Kidney glomerular epithelial cell (primary cell): ENCODE measurements at places on chromosomes 12 and 14.

- DNase-seq, result no peak
These were observed at the start of gene ENDOU for GRCh38 chr12:47725091-47725772. ENDOU (minus strand) TSS chr12:47725490; CDS start chr12:47725413, 77 bp downstream.

DNA sequence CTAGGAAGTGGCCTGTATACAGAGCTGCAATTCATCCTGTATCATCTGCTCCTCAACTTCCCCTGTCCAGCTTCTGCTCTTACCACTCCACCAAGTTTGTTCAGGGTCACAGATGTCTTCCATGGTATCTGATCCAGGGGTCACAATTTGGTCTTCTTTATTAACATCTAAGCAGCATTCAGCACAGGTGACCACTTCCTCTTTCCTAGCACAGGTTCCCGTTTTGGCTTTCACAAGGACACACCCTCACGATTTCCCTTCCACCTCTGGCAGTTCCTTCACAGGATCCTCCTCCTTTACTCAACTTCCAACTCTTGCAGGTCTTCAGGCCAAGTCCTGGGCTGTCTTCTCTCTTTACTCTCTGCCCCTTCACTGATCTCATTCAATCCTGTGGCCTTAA, 93.6 kb downstream of the TTC7B start:
- no peak for DNase-seq

DNA sequence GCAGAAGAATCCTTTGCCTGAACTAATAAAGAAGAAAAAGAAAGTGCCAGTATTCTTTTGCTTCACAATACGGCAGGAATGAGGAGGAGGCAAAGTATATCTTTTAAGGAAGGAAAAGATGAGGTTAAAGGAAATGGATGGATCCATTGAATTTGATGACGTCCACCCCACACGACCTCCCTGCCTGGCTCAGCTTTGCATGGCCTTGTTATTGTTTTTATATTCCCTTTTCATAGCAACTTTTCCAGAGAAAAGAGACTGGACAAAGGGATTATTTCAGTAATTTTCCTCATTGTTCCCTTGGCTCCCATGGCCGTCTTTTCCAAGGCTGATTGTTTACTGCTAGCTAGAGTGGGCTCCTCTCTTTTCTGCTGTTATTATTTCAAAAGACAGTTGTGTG, 123.2 kb upstream of the SEL1L start:
- DNase-seq, result no peak

- no peak for DNase-seq
These were observed 12.2 kb upstream of the OR5AU1 start for GRCh38 chr14:21168055-21168454.

DNA sequence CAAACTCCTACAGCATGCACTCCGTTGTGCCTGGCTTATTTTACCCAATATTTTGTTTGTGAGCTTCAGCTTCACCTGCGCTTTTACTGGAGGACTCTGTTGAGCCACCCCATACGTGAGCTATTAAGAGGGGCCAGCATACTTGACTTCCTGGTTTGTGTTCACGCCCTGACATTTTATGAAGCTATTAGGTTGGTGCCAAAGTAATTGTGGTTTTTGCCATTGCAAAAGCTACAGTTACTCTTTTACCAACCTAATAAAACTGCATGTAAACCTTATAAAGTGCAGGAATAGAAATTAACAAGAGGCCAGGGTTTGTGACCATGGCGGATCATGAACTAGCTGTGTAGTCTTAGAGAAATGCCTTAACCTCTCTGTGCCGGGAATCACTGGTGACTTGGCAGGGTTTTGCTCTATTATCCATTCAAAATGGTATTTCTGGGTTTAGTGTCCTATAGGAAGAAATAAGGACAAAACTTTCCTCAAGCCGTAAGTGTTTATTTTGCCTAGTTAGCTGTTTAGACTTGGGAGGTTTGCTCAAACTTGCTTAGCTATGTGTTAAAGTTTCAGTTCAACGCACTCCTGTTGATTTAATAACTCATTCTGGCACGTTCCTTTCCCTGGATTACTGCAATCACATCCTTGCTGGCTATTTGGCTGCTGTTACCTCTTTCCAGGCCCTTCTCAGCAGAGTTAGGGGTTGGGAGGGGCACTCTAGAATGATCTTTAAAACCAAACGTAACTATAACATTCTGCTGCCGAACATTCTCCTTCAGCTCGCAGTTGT, 1027.6 kb downstream of the BCL11B start:
- DNase-seq, result no peak

DNA sequence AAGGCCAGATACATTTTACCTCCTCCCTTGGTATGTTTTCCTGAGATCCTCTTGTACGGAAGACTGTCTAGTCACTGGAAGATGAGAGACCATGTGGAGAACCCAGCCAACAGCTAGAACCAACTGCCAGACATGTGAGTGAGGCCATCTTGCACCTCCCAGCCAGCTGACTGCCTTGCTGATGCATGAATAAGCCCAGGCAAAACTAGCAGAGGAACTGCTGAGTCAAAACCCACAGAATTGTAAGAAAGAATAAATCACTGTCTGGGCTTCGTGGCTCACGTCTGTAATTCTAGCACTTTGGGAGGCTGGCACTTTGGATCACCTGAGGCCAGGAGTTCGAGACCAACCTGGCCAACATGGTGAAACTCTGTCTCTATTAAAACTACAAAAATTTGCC, 160.0 kb downstream of the TPH2 start:
- DNase-seq, result no peak

DNA sequence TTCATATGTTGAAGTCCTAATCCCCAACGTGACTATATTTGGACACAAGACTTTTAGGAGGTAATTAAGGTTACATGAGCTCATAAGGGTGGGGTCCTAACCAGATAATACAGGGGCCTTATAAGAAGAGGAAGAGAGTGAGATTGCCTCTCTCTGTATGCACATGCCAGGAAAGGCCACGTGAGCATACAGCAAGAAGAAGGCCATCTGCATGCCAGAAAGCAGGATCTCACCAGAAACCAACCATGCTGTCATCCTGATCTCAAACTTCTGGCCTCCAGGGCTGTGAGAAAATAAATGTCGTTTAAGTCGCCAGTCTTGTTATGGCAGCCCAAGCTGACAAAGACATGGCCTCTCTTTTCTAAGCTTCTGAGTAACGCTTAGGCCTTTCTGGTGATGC, 69.0 kb upstream of the GPHB5 start:
- no peak for DNase-seq

DNA sequence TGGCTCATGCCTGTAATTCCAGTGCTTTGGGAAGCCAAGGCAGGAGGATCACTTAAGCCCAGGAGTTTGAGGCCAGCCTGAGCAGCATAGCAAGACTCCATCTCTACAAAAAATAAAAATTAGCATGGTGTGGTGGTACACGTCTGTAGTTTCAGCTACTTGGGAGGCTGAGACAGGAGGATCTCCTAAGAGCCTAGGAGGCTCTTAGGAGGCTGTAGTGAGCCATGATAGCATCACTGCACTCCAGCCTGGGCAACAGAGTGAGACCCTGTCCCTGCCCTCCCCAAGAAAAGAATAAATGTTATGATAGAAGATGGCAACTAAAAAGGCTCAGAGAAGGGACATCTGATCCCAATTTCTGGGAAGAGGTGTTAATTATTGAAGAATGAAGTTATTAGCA, 3.2 kb upstream of the MANSC1 start:
- no peak for DNase-seq
